Heart left ventricle (tissue), 16 donors: ENCODE measurements at places on chromosomes 6 and 20. TPM values are rescaled to one million over a fixed set of nuclear protein-coding genes. Genes with fewer than 3 reads are reported as not detected.

GRCh38 chr6:15460110-15460727 is 202.6 kb downstream of the DTNBP1 start:
- no peak for DNase-seq

DNA sequence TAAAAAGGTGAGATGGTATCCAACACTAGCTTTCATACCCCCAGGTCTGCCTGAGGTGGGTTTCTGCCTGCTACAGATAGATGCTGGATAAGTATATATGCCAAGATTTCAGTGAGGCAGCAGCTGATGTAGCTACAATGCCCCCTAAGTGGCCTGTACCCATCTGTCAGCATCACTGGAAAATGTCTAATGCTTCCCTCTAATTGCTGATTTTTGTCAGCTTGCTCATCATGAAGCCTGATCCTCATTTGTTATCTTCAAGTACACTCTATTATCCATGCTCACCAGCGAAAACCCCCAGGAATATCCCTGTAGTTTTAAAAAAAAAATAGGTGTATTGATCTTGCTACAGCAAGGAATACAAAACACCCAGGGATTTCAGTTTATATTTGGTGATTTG is 32.2 kb downstream of the OPRM1 start:
- no peak for DNase-seq

- no peak for DNase-seq
These were observed 920 bp upstream of the RNF5 start for GRCh38 chr6:32177183-32177787.

GRCh38 chr20:38172408-38172807 is 7.3 kb upstream of the TGM2 start:
- no peak for DNase-seq

DNA sequence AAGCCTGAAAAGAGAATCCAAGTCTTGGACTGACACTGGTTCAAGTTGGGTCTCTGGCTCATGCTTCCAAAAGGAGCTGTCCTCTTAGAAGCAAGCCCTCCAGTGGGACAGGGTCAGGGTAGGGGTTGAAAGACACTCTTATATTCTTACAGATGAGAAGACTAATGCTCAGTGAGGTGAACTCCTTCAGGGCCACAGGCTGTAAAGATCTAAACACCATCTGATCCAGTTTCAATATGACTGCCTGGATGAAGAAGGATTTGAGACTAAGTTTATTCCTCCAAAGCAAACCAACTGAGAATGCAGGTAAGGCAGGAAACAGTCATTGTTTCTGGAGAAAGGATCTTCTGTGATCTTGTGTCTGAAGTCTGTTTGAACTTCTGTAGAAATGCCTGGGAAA is 99.0 kb upstream of the TAB2 start:
- DNase-seq, result no peak

GRCh38 chr6:69098910-69099309 is 463.8 kb downstream of the ADGRB3 start:
- DNase-seq, result no peak

DNA sequence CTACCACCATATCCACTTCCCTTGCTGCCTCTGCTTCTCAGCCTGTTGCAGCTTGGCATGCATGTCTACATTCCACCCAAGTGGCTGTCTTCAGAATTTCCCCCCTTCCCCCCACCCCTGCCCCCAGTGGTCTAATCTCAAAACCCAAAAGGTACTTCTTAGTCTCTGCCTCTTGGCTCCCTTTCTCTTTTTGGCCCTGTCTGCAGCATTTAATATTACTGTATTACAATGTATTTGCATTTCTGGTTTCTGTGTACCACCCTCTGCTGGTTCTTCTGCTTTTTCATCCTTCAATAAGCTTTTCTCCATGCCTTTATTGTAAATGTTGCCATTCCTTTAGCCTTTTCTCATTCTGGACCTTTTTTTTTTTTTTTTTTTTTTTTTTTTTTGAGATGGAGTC is 43.0 kb downstream of the RPRD1B start:
- no peak for DNase-seq

SAPCD1 gene
- polyA plus RNA-seq, result 0.35 TPM
